ENCODE measurements at places on chromosomes 16 and 17.

GRCh38 chr17:30113213-30113612, 3.4 kb upstream of the NSRP1 start:
- DNase-seq: no peak

GRCh38 chr17:74856112-74856511, 3.6 kb downstream of the GRIN2C start:
- DNase-seq: no peak

DNA sequence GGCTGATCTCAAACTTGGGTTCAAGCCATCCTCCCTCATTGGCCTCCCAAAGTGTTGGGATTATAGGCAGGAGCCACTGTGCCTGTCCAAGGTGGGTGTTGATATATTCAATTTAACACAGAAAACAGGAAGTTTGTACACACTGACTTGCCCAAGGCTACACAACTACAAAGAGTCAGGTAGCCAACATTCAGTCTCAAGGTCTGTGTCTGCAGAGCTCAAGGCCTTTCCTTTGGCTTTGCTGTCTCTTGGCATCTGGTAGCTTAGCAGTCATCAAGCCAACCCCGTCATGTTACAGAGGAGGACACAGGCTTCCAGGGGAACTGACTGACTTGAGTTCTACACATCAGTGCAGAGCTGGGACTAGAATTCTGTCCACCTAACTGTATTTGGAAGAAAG, 11.9 kb upstream of the MEFV start:
- no peak for DNase-seq

DNA sequence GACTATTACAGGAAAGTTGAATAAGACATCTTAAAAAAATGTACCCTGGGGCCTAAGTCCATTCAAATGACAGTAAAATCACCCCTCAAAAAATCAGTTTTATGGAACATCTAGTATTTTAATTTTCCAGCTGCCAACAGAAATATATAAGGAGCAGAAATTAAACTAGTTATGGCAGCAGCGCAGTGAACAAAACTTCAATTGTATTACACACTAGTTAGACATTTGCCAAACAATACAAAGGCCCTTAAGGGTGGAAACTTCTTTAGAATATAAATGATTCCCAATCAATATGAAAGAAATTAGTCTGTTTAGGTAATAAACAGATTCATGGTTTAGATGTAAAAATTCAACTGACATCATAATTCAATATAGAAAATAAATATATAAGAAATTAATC, 18.1 kb upstream of the RFFL start:
- DNase-seq: no peak

DNA sequence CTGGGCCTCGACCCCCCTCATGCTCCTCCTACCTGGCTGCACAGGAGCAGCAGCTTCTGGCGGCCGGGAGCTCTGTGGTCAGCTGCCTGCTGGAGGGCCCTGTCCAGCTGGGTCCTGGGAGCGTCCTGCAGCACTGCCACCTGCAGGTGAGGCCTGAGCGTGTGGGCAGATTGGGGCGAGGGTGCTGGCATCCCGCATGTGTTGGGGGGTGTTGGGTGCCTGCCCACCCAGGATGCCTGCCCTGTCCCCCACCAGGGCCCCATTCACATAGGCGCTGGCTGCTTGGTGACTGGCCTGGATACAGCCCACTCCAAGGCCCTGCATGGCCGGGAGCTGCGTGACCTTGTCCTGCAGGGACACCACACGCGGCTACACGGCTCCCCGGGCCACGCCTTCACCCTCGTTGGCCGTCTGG, 16.5 kb downstream of the FCSK start:
- peak; percentile 28 for DNase-seq

DNA sequence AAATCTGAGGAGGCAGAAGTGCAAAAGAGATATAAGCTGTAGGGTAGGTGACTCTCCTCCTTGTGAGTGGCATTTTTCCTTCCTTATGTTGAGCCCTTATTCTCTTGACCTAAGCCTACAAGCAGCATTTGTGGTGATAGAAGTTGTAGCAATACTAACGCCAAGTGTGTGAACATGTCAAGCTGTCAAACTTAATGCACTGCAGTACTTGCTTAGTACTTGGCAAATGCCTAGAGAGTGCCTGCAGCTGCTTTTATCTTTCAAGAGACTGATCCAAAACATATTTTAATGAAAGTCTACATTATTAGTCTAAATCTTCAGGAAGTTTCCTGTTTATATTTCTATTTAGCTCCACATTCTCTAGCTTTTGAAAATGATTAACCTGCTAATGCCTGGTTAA, 83.2 kb downstream of the CNTNAP4 start:
- DNase-seq: no peak

DNA sequence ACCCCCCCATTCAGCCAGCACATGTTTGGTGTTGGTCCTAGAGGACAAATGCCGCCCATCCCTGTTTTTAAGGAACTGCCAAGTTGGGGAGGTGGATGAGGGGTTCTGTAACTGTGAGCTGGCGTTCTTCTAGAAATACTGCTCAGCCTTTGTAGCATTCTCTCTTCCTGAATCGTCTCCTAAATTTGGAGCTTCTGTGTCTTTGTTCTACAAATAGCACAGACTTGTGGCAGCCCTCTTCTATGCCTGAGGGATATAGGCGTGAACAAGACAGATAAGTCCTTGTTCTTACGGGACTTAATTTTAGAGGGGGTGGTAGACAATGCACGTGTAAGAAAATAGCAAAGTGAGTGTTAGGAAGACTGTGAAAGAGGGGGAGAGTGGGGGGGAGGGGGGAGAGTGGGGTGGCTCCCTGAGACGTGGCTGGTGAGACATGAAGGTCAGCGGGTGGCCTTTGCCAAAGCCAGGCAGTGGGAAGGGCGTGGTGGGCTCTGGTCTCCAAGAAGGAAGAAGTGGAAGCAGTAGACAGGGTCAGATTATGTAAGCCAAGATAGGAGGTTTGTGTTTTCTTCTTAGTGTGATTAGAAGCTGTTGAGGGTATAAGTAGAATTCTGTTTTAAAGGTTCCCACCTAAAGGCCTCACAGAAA, 9.9 kb downstream of the MFSD11 start:
- no peak for DNase-seq

DNA sequence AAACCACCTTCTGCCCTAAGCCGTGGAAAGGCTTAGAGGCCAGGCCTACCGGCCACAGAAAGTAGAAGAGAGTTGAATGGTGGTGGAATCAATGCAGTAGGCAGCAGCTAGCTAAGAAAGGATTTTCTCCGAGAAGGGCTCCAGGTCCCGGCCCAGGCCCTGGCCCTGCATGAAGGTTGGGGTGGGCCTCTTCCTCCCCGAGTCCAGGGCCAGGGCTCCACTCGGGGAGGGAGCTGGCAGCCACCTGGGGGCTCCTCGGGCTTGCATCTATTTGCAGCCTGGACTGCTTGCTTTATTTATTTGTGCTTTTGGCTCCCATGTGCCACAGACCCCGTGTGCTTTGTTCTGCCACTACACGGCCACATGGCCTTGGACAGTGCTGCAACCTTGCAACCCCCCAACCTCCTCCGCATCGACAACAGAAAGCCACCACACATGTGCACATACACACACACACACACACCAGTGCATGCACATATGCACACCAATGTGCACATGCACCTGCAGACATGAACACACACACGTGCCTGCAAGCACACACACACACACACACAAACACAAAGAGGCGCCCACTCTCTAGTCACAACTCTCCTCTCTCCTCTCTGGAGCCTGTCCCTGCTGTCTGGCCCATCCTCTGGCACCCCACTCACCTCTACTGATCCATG, 96.4 kb upstream of the TNRC6C start:
- no peak for DNase-seq

DNA sequence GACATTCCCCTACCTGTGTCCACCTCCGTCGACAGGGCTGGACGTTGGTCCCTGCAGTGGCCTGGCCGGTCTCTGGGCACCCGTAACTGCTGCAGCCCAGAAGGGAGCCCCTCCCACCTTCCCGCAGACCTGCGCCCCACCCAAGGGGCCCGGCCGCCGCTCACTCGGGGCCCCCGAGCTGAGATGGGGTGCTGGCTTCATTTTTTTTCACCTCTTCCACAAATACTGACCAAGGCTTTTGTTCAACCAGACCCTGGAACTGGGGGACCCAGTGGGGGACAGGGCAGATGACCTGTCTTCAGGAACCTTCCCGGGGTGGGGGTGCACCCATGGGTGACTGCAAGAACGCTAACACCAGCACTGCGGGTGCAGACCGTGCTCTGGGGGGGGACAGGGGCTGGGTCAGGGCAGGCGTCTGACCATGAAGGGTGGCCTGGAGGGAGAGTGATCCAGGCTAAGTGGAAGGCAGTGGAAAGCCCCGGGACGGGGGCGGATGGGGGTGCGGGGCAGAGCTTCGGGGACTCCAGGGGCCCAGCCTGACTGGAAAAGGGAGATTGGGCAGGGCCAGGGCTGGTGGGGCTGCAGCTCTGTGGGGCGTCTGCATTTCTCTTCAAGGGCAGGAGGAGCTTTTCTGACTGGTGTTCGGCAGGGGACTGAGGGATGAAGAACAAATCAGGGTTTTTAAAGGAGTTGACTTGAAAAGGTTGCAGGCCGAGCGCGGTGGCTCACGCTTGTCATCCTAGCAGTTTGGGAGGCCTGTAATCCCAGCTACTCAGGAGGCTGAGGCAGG, 42.3 kb downstream of the SLC7A5 start:
- no peak for DNase-seq

DNA sequence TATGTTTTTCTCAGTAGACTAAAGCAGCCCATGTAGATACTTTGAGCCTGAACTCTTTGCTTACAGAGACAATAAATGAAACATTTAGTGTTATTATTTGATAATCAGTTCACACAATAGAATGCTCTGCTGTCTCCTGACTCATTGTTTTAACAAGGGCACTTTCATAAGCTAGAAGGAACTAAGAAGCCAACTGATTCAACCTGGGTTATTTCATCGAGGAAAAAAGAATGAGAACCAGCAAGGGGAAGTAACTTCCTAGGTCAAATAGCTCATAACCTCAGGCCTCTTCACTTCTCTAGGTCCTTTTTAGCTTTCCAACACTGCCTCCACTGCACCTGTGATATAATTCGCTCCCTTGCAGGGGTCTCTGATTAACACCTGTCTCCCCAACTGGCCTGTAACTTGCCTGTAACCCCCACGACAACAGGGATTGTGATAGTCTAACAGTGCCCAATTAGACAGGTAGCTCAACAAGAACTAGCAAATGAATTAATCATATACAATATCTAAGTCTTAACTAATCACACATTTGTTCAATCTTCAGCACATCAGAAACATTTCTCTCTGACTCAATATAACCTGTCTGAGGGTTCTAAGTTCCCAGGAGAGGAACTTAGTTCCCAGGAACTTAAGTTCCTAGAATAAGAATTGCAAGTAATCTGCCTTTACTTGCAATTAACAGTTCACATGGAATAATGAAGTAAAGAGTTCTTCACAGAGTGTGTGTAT, 34.8 kb downstream of the RFFL start:
- DNase-seq: no peak
